NCI-H446 treated with DMSO at 0.1 percent for 48 hours (cell line): ENCODE measurements at places on chromosomes 7 and 10.

GRCh38 chr7:38476764-38477163, 154.4 kb downstream of the AMPH start:
- no peak for DNase-seq

DNA sequence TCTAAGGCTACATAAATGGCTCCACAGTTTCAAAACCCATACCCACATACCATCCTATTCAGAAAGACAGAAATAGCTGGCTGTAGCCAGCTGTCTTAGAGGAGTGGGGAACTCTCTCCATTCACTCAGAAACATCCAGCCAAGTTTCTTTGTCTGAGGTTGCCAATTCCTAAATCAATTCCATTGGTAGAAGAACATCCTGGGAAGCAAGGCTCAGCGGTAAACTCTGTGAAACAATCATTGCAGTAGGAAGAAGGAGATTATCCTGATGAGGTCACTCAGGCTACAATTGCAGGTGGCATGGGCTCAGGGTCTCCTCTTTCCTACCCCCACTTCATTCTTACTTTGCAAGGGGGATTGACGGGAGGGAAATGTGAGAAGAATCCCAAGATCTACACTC, 154.0 kb downstream of the ETV1 start:
- DNase-seq = no peak

DNA sequence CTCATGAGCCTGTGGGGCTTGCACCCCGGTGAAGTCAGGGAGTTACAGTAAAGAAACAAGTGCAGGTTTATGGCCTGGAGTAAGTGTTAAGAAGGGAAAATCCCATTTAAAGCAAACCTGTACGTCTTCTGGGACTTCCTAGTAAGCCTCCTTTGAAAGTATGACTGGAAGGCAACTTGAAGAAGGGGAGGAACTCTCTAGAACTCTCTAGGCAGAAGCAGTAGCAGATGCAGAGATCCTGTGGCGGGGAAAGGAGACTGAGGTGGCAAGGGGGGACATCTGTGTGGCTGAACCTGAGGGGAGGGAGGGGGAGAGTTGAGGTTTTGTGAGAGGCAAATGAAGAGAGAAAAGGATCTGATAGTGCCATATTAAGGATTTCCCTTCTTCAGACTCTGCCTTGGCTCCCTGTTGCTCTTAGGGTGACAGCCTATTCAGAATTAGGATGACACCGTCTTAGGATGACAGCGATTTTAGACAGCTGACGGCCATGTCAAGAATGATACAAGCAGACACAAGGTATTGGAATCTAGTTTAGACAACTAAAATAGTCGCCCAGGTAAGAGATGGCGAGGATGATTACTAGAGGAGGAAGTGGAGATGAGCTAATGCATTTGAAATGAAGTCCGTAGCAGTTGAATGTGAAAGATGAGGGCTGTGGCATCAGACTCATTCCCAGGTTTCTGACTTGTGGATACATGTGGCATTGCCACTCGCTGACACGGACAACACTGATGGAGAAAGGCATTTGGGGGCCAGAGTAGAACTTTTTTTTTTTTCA, 29.0 kb downstream of the CUL1 start:
- DNase-seq = no peak

DNA sequence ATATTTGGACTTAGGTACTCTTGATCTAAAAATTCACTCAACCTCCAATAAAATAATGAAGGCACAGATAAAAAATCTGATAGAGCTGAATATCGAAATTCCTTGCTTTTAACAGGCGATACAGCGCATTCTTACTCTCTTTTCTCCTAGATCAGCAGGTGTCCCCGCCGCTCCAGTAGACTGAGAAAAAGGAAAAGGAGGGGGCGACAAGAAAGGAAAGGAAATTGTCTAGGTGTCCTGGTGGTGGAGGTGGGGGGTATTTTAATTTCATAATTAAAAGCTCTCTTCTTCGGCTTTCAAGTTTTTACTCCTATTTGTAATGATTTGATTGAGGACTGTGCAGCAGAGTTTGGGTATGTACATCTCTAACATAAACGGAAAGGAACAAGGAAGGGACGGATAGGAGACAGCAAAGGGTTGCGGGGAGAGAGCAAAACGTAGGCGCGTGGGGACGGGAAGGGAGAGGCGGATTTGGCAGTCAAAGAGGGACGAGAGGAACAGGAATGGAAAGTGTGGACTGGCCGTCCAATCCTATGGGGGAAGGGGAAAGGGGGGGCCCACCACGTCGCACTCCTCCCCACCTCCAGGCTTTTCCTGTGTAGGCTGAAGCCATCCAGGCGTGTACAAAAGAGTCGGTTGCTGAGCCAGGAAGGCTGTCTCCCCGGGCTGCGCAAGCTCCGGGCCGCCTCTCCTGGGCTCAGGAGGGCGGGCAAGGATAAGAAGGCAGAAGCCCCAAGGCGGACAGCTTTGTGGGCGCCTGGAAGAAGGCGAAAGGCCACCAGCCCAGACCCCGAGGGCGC, 875 bp upstream of the HECTD2 start:
- DNase-seq = peak; percentile 63

GRCh38 chr10:98125940-98126631, 8.4 kb upstream of the R3HCC1L start:
- DNase-seq = no peak

DNA sequence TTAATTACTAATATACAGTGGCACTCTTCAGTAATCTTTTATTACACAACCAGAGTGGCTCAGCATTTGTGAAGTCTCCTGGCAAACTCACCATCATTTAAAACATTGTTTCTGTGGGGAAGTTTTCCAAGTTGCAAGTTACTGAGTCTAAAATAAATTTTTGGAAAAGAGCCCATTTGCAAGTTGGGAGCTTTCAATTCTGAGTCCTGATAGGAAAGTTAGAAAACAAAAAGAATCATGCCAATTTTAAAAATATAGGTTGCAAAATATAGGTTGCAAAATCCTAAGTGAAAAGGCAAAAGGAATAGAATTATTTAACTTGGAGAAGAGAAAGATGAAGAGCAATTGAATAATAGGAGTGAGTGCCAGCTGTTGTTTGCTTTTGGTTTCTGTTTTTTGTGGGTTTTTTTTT, 378.8 kb upstream of the C7orf33 start:
- peak; percentile 34 for DNase-seq

DNA sequence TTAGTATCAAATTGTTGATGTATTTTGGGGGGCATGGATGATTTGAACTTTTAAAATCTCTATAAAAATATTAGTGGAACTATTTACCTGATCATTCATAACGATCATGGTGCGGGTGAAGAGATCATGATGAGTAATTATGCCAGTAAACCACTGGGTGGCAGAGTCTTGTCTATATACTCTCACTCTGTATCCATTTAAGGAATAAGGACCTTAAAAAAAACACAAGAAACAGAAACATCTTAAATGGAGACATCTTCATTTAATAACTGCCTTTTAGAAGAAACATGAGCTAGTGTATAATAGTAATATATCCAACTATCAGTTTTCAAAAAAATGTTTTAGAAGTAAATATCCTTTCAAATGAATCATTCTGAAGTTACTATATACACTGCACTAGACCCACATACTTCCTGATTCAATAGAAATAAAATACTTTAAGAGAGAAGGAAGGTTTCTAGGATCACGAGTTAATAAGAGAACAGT, 84.0 kb downstream of the NRBF2 start:
- peak; percentile 21 for DNase-seq

DNA sequence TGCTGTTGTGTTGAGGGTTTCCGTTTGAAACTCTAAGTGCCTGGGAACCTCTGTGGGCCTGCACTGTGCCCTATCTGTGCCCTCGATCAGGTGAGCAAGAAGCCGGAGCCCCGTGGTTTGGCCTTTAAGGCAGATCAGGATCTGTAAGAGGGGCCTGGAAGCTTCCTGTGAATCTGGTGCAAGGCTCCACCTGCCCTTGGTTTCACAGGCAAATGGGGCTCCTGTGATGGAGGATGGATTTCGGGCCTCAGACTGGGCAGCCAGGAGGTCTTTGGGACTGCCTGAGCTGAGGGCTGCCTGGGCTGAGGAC, 21.6 kb downstream of the SCART1 start:
- no peak for DNase-seq

GRCh38 chr7:116403265-116403664, 96.3 kb upstream of the CAV2 start:
- DNase-seq = no peak

- DNase-seq = no peak
These were observed 642.1 kb downstream of the LRMDA start for GRCh38 chr10:76073524-76073923.

GRCh38 chr7:112965506-112965905, 121.1 kb downstream of the GPR85 start:
- DNase-seq = no peak

DNA sequence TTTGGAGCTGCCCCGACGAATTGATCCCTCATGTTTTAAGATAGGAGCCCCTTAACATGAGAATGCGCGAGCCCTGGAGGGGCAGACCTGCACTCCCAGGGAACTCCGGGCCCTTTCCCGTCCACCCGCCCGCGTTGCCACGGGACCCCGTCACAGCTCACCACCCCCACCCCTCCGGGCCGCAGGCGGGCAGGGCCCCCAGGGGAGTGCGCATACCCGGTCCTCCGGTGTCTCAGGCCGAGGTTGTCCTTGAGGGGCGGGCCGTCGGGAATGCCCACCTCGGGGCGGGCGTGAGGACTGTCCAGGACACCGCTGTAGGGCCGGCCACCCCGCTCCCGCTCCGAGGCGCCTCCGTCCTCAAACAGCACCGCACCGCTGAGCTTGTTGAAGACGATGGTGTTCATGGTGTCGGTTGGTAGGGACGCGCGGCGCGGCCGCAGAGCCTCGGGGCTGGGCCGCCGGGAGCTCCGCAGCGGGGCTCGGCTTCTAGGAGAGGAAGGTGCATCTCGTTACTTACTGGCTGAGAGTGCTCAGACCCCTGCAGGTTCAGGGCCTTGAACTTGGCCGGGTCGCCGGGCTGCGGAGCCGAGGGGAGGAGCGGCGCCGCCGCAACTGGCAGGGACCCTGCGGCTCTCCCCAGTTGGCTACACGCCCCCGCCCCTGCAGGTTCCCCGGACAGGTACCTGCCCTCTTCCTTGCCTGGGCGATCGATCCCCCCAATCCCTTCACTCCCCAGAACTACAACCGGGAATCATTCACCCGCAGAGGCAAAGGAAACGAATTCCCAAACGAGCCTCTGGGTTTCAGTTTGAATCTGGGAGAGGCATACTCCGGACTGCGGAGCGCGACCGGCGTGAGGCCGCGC, 2.4 kb downstream of the MKX start:
- no peak for DNase-seq

DNA sequence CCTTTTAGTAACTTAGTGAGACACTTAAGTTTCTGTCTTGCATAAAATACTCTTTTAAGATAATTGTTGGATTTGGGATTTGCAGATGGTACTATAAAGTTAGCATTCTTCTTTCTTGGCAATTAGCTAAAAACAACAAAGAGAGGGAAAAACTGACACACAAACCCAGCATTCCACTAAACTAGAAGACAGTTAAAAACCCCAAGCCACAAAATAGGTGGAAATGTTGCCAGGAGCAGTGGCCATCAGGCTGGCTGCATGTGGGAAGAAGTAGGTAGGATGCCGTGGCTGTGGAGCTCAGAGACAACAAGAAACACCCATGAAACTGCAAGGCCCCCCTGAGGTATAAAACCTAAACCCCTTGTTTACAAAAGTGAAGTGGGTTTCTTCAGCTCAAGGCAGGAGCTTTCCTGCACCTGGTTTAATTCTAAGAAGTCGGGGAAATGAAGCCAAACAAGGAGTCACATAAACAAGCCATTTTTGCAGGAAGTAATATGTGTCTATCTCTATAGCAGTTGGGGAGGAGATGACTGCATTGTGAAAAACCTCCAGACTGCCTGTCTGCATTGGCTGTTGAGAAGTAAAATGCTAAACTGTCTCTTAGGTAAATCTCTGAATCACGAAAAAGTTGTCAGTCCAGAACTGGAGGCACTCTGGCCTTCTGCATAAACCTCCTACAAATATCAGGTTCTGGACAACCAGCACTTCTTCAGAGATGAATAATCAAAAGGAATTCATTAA, 9.5 kb downstream of the RAB18 start:
- no peak for DNase-seq

DNA sequence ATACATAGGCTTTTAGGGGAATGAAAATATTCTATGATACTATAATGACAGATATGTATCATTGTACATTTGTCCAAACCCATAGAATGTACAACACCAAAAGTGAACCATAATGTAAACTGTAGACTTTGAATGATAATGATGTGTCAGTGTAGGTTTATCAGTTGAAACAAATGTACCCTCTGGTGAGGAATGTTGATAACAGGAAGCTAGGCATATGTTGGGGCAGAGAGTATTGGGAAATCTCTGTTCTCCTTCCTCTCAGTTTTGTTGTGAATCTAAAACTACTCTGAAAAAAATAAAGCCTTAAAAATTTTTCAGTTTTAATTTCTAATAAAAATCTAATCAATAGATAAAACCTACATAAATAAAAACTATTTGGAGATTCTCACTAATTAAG, 36.9 kb downstream of the C1GALT1 start:
- no peak for DNase-seq

DNA sequence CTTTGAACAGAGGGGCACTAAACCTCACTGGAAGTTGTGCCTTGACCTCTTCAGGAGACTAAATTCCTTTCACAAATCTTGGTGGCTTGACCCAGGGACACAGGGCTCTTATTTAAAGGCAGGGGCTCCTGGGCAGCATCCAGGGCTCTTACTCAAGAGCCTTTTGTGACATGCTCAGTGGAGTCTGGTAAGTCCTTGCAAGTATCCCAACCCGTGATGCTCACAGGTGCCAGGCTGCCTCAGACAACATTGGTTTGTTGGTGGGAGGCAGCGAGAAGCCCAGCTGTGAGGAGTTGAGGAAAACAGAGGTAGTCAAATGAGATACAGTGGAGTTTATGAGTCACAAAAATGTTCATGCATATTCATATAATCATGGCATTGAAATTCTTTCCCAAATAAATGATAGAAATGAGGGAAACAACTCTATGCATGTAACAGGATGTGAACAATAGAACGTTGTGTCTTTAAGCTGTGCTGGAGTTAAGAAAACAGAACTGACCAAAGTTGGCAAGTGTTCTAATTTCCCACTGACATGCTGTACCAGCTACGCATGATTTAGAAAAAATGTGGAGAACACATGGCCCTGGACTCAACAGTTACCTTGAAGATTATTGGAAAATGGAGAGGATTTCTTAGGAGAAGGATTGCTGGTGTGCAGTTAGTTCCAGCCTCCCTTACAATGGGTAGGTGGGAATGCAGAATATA, 654.5 kb upstream of the COBL start:
- no peak for DNase-seq

GRCh38 chr7:102892631-102893278, 20.0 kb upstream of the LRRC17 start:
- DNase-seq = no peak

DNA sequence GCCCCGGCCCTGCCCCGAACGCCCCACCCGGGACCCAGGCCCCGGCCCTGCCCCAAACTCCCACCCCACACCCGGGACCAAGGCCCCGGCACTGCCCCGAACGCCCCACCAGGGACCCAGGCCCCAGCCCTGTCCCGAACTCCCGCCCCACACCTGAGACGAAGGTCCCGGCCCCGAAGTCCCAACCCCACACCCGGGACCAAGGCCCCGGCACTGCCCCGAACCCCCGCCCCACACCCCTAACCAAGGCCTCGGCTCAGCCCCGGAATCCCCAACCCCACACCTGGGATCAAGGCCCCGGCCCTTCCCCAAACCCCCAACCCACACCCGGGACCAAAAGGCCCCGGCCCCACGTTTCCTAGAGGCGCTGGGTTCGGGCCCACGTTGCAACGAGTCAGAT, 1.1 kb upstream of the LARP4B start:
- no peak for DNase-seq

GRCh38 chr10:114821293-114821914, at the start of gene FHIP2A:
TSS of gene FHIP2A (plus strand) at chr10:114821780. CDS start at chr10:114822079, 299 bp downstream.
- peak; percentile 34 for DNase-seq

GRCh38 chr7:151687523-151688235, 168.0 kb upstream of the RHEB start:
- no peak for DNase-seq
